ENCODE measurements at places on chromosomes 6 and 20.

GRCh38 chr20:48002517-48002970, 217.3 kb upstream of the SULF2 start:
- no peak for DNase-seq

GRCh38 chr6:122789182-122790027, at the start of gene SMPDL3A:
Gene SMPDL3A (plus strand): TSS chr6:122789258. CDS start chr6:122789347, 89 bp downstream.
- no peak for DNase-seq

GRCh38 chr6:1636272-1636825, 26.6 kb downstream of the FOXC1 start:
- no peak for DNase-seq

GRCh38 chr6:35611240-35611639, 77.5 kb downstream of the FKBP5 start:
- DNase-seq, result no peak

DNA sequence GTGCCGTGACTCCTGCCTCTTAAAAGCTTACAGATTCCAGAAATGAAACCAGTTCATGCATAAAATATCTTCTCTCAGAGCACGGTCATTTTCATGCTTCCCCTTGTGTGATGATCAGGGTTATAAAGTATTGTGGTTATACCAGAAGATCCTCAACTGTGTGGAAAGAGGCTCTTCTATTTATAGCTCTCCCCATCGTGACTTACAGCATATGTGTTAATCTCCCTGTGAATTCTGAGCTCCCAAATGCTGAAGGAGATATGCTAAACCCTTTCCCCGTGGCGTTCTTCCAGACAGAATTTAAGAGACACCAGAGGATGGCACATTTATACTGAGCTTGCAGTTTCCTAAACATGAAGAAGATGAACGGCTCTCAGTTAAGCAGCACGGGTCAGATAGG, 158.8 kb downstream of the CDH26 start:
- DNase-seq, result no peak

DNA sequence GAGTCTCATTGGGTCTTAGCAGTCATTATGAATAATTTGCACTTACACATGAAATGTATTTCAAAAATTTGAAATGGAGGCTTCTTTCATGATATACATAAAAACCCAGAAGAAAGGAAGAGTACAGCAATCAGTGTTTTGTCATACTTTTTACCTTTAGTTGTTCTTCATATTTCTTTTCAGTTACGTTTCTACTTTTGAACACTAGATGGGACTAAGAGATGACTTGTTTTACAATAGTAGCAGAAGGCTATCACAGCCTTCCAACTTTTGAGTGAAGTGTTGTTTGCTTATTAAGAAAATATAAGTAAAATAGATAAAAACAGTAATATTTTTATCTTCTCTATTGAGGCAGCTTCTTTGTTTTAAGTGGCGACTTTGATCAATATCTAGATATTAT, 58.1 kb downstream of the L3MBTL3 start:
- DNase-seq, result no peak

GRCh38 chr20:24261351-24261750, 208.1 kb upstream of the SYNDIG1 start:
- DNase-seq, result no peak

DNA sequence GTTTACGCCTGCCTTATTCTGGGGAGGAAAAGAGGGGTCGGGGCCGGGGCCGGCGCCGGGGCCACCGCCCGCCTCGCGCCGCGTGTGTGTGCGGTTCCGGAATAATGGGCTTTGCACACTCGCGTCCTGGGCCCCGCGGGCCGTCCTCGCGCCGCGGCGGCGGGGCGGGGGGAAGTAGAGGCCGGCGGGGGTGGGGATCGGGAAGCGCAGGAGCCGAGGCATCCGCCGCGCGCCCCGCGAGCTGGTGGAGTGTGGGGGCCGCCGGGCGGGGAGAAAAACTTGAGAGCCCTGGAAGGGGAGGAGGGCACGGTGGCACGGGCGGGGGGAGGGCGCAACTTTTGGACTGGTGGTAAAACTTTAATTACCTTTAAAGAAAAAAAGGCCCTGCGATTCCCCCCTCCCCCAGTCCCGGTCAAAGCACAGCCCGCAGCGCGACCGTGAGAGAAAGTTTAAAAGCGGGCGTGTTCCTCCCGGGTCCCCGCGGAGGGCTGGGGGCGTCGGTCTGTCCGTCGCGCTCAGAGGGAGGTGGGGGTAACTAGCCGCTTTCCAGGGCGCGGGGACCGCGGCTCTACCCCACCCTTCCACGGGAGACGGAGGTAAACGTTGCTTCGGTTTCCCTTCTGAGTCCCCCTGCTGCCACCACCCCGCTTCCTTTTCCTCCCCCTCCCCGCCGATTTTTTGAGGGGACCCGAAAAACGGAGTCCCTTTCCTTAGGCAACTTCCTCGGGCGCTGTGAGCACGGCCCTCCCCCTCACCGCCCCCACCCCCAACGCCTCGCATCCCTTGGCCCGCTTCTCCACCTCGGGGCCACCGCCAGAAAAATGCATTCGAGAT, 1.9 kb downstream of the L3MBTL3 start:
- DNase-seq, result peak; percentile 8

- no peak for DNase-seq
These were observed 8.7 kb upstream of the TENT5A start for GRCh38 chr6:81761197-81761596.

DNA sequence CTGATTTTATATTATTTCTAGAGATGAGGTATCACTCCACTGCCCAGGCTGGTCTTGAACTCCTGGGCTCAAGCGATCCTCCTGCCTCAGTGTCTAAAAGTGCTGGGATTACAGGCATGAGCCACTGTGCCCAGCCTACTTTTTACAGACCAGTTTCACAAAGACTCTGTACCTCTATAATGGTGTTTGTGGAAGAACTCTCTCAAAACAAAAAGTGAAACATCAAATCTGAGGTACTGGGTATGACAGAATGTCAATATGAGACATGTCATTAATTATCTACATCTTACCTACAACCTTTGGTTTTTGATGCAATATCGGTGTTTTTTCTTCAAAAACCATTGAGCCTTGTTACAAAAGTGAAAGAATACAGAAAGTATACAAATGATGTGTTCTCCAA, 49.4 kb upstream of the MCM9 start:
- DNase-seq, result no peak

DNA sequence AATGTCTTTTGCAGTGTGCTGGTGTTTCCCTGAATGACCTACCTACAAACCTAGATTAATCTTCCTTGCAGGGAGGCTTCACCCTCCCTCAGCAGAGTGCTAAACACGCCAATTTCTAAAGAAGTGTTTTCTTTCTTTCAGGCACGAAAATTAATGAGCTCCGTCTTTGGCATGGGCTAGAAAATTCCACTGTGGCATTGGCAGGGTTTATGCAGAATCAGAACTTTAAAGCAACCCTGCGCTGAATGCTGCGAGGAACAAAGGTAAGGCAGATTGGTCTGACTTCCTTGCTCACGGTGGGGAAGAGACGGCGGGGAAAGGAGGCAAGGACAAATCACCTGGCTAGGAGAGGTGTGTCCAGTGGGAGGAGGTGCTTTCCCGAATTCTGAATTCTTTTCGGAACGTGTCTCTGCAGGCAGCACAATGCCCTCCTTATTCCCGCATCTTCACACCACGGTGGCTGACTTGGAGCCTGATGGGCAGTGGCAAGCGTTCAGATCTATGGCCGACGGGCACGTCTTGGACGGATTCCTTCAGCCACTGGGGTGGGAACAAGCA, 6.2 kb upstream of the BANF2 start:
- no peak for DNase-seq

- no peak for DNase-seq
These were observed 36.3 kb upstream of the CLIC5 start for GRCh38 chr6:46051962-46052361.

GRCh38 chr6:33156561-33156960, 35.7 kb downstream of the COL11A2 start:
- DNase-seq, result no peak

- DNase-seq, result no peak
These were observed 15.2 kb upstream of the SDHAF4 start for GRCh38 chr6:70551566-70551965.

DNA sequence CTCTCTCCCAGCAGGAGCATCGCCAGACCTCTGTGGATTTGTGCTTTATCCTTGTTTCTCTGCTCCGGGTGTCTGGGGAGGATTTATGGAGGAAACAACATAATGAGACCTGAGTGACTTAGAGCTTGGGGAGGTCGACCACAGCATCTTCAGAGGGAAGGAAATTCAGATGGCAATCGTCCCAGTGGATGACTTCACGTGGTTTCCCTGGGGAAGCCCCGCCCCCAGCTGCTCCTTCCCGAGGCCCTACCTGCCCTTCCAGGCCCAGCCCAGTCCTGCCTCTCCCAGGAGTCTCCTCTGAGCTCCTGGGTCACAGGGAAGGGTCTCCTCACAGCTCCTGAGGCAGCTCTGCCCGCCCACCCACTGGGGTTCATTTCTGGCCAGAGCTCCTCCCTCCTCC, 430.3 kb upstream of the SULF2 start:
- no peak for DNase-seq

- no peak for DNase-seq
These were observed 68.7 kb upstream of the CEP85L start for GRCh38 chr6:118720125-118720473.

- DNase-seq, result no peak
These were observed 90.1 kb downstream of the CRYBG1 start for GRCh38 chr6:106450653-106451052.

DNA sequence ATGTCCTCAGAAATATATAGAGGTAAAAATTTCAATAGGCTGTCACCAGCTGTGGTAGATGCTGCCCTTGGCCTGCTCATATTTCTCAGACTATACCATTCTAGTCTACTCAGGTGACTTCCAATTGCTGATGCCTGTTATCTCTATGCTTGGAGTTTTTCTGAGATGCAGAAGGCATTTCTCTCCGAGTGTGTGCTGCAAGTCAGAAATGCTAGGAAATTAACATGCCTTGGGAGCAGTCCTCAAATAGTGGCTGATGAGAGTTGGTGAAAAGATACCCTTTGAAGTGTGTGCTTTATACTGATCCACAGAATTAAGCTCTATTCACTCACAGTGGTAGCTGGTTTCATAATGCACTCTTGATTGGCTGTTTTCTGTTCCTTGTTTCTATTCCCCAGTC, 43.2 kb upstream of the PKIB start:
- no peak for DNase-seq

DNA sequence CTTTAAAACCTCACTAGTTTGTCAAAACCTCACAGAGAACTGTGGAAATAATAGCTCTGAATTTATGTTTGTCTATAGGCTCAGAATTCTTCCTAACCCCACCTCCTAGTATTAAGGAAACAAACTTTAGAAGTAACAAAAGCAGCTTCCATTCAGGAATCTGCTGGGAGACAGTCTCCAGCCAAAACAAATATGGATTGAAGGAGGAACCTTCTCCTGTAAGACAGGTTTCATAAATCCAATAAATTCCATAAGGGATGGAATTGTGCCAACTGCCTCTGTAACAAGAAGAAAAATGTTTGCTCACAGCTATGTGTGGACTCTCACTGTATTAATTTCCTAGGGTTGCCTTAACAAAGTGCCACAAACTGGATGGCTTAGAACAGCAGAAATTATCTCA, 7.5 kb downstream of the SYCP2 start:
- no peak for DNase-seq

DNA sequence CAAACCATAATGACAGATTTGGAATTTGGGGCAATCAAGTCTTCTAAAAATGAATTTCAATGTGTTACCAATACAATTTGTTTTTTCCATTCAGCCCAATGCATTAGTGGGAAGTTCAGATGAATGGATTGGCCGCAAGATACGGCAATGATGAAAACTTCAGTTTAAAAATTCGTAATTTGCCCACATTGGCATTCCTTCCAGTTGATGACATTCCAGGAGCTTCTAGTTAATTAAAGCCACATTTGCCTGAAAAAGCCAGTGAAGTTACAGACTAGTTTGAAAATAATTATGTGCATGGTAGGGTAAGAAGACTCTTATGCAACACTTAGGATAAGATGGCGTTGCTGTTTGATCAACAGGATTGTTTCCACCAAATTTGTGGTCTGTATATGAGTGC, 46.2 kb downstream of the NHLRC1 start:
- DNase-seq, result no peak

- DNase-seq, result no peak
These were observed 77.6 kb upstream of the RGS17 start for GRCh38 chr6:153208706-153209105.

- no peak for DNase-seq
These were observed 87.1 kb downstream of the CDC5L start for GRCh38 chr6:44474643-44475042.

GRCh38 chr6:23006656-23007055, 437.3 kb downstream of the HDGFL1 start:
- no peak for DNase-seq

DNA sequence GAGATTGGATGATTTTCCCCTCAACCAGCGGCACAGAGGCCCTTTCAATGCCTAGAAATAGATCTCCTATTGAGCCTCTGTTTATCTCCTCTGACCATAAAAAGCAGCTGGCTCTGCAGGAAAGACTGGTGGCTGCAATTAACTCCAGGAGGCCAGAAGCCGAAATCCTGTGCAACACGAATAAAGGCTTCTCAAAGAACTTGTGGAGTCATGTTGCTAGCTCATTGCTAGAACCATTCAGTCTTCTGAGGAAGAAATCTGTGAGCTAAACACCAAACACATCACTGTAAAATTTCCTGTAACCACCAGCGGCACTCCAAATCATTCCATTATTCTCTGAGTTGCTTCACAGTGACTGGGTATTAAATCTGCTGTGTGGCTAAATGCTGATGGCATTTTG, 49.1 kb upstream of the TPD52L1 start:
- no peak for DNase-seq

DNA sequence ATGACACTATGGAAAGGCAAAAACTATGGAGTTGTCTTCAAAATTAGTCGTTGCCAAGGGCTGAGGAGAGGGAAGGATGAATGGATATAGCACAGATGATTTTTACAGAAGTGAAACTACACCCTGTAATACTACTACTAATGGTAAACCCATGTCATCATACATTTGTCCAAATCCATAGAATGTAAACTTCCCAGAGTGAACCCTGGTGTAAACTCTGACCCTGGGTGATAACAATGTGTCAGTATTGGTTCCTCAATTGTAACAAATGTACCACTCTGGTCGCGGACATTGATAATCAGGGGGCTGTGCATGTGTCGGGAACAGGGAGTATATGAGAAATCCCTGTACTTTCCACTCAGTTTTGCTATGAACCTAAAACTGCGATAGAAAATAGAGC, 72.2 kb downstream of the CNBD2 start:
- no peak for DNase-seq

GRCh38 chr6:20661721-20662120, 127.5 kb downstream of the CDKAL1 start:
- no peak for DNase-seq

- DNase-seq, result no peak
These were observed 60.0 kb upstream of the IER3 start for GRCh38 chr6:30804333-30804732.

DNA sequence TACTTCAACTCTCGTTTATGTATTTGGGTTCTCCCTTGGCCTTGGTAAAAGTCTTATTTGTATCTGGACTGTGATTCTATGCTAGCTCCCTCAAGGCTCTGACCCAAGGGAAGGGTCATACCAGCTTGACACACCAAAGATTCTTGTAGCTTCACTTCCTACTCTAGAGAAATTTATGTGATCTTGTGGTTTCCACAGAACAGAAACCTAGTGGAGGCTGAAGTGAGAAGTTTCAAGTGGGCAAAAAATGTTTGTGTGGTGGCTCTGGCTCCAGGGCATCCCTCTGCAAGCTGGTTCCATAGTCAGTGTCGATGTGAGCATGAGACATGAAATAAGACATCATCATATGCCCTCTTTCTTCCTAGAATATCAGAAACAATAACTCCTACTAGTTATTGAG, 48.1 kb upstream of the TNFRSF21 start:
- no peak for DNase-seq

Data from activated naive CD4-positive, alpha-beta T cell (primary cell).